ENCODE measurements at places on chromosomes 2 and 18.

- no peak for DNase-seq
Observed at GRCh38 chr2:25372405-25373268, 30.9 kb upstream of the DNMT3A start.

- DNase-seq: no peak
Observed at GRCh38 chr2:222297600-222297935, 1.2 kb downstream of the PAX3 start.

- DNase-seq: peak; percentile 62
Observed at GRCh38 chr2:20378891-20379519, 28.4 kb upstream of the PUM2 start.

- DNase-seq: no peak
Observed at GRCh38 chr2:143026411-143027054, 102.7 kb upstream of the ARHGAP15 start.

DNA sequence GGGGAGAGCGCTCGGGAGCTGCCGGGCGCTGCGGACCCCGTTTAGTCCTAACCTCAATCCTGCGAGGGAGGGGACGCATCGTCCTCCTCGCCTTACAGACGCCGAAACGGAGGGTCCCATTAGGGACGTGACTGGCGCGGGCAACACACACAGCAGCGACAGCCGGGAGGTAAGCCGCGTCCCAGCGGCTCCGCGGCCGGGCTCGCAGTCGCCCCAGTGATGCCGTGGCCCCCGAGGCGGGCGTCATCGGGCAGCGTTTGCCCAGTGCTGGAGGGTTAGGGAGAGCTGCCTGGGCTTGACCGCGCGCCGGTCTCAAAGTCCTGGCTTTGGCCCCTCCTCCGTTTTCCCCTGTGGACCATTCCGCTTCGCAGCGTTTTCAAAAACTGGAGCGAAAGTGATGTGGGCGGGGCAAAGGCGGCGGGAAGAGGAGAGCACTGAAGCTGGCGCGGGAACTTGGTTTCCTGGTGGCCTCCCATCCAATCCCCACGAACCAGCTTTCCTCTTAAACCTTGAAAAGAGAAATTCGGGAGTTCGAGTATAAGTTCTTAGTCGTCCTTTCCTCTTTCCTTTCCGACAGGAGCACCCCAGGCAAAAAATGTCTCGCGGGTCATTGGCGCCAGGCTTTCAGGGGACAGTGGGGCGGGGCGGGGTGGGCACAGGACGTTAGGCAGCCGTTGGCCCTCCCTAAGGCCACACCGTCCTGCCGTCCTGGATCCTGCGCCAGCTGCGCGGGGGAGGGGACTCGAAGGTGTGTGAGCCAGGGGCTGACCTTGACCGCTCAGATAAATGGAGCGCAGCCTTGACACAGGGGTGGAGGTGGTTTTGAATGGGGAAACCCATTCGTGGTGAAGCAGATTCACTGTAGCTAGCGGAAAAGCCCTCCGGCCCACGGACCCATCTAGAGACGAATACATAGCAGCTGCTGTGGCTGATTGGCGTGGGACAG lies 821 bp downstream of the TYMS start:
- peak; percentile 81 for DNase-seq

- DNase-seq: no peak
Observed at GRCh38 chr18:24039671-24040070, 25.1 kb downstream of the TTC39C start.

GRCh38 chr2:226738821-226739544 lies 60.6 kb downstream of the IRS1 start:
- DNase-seq: no peak

DNA sequence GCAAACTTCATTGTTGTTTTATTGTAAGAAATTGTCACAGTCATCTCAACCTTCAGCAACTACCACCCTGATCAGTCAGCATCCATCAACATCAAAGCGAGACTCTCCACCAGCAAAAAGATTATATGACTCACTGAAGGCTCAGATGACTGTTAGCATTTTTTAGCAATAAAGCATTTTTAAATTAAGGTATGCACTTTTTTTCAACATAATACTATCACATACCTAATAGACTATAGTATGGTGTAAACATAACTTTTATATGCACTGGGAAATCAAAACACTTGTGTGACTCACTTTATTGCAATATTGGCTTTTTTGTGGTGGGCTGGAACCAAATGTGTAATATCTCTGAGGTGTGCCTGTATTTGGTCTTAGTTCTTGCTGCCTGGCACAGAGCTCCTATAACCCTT lies 15.6 kb downstream of the SCN1A start:
- DNase-seq: no peak

DNA sequence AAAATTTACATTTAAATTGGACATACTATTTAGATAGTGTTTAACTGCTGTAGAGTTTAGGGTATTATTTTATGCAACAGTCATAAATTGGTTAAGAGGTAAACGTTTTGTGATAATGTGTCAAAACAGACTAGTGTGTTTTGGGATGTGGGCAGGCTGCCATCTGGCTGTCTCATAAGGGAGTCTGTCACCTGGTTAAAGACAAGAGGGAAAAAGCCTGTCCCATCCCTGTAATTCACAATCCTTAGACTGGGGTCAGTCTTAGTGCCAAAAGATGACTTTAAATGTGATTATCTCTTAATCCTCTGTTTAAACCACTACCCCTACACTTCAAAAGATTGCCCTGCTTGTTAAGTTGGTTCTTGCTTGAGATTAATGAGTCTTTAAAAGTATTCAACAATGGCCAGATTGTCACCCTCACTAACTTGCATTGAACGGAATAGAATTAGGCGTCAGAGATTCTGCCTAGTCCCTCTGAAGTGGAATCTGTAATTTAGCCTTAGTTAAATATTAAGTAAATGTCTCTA lies 59.2 kb downstream of the SGPP2 start:
- DNase-seq: no peak

DNA sequence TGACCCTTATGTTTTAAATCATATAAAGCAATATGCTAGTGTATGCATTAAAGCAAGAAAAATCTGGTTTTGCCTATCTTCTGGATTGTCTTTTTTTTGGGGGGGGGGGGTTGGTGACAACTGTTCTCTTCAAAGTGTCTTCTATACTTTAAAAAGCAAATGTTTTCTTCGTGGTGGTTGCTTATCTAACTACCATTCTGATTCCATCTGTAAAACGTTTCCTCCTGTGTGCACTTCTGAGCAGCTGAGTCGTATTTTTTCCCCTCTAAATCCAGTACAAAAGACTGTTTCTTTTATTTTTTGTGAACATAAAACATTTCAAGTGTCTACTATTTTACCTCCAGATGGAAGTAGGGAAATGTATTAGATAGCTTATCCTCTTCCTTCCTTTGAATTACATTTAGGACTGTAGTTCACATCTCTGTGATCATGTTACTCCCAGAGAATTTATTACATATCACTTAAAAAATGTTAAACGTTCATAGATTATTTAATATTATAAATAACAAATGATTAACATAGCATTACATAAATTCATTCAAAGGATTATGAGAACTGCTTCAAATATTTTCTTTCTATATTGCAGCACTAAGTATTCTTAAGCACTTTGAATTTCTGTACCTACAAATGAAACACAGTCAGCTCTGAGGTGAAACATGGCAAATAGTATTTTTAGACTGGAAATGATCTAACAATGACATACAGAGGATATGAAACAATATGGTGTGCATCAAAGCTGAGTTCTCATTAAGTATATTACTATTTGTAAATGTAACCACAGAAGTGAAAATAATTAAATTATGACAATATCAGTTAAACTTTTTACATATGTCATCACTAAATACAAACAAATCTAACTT lies 56.4 kb downstream of the SCN3A start:
- no peak for DNase-seq

DNA sequence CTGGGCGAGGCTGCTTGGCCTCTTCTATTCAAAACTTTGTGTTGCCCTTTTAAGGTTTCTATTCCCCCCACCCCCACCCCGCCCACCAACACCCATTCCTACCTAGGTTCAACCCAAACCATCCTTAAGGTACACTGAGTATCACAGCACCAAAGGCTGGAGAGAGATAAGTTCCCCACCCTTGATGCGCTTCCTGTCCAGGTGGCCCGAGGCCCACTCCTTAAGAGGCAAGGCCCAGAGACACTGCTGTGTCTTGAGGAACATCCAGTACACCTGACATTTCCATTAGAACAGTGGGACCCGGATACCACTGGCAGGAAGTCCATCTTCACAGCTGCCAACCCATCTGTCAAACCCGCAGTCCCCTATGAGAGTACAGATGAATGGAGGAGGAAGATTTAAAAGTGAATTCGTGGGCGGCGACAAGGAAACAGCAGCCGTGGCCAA lies 277 bp upstream of the INPP1 start:
- DNase-seq: no peak

GRCh38 chr18:24315170-24315569 lies 82.5 kb downstream of the OSBPL1A start:
- DNase-seq: no peak

DNA sequence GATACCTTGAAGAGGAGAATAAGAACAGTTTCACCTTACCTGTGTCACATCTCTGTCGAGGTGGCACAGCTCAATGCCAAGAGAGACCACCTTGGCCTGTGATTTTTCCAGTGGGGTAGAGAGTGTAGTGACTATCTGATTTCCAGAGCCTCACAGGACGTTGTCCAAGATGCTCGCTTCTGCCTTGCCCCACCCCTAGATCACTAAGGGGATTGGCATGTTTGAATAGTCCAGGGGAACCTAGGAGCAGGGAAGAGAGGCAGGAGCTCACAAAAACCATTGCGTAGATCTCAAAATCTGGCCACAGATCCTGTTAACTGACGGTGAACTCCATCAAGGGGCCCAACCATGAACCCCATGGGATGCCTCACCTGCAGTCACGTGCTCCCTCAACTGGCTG lies 24.2 kb downstream of the TMEM178A start:
- no peak for DNase-seq

- DNase-seq: no peak
Observed at GRCh38 chr2:99545604-99546003, 55.8 kb upstream of the REV1 start.

GRCh38 chr2:148893906-148894305 lies 18.9 kb downstream of the KIF5C start:
- DNase-seq: no peak

DNA sequence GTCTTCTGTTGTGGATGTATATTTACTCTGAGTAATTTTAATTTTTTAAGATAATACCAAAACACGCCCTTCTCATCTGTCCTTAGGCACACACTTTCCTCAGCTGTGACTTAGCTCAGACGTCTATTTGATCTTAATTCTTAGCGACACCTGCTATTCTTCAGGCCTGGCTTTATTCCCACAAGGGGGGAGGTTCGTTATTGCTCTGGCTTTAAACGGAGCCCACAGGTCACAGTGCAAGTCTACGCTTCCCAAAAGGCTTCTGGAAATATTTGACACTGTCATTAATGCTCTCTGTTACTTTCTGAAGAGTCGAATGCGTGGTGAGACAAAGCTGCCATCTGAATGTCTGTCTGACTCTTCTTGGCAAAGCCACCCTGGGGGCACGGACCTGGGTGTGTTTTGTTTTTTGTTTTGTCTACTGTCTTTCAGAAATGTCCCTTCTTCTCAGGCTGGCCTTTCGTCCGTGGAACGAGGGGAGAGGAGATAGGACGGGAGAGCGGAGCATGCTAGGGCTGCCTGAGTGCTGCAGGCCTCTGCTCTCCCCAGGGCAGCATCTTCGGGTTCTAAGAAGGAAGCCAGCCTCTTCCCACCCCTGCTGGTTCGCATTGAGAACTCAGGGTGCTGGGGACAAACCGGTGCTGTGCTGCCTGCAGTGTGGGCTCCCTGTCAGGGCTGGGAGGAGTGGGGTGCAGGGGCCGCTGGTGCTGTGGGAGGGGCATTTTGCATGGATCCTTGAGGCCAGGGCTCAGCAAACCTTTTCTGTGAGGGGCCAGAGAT lies 61.9 kb downstream of the ASAP2 start:
- DNase-seq: no peak

- DNase-seq: no peak
Observed at GRCh38 chr2:208240619-208241209, 14.2 kb downstream of the IDH1 start.

DNA sequence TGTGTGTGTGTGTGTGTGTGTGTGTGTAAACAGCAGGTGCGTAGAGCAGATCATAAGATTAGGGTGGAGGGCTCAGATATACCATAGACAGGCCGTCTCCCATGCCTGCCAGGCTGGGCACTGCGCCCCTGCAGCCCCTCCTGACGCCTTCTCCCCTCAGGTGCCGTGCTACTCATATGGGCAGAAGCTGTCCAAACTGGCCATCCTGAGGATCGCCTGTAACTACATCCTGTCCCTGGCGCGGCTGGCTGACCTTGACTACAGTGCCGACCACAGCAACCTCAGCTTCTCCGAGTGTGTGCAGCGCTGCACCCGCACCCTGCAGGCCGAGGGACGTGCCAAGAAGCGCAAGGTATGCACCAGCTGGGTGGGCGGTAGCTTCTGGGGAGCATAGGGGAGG lies 10.0 kb downstream of the ATOH8 start:
- no peak for DNase-seq

DNA sequence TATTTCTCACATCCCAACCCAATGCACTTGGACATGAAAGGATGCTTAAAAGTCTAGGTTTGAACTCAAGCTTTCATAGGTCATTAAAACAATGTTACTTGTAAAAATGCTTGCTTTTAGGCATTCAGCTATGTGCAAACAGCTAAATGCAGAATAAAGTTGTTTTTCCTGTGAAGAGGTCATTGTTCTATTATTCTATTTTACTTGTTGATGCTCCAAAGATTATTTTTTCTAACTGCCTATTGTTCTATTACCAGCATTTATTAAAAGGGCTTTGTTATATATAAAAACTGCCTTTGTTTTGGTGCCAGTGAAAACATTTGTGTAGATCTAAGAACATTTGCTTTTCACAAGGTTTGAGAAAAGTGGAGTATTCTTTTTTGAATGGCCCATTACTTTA lies 49.4 kb downstream of the TMEM178A start:
- no peak for DNase-seq

- DNase-seq: no peak
Observed at GRCh38 chr2:134195341-134195740, 58.5 kb upstream of the MGAT5 start.

DNA sequence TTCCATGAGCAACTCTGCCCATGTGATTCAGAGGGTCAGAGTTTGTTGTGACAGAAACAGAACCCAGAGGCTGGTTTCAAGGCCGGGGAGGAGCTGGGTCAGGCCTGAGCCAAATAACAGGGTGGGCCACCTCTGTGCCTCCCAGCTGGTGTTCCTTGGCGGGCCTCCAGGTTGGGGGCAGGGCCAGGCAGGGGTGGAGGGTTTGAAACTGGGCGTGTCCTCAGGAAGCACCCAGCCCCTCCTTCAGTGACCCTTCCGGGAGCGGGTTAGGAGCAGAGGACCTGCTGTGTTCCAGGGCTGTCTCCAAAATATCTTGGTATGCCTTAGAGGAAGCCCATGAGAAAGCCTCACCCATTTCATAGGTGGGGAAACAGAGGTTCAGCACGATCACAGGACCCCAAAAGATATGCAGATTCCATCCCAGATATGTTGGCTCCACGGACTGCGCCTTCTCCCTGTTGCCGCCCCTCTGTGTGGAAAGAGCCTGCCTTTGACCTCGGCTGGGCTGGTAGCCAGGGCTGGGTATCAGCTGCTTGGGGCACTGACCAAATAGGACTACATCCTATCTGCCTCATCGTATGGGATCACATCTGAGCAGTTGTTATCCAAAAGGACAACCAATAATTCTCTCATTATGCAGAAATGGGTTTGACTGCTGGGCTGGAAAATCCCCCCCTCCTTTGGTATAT lies 74.8 kb upstream of the GLI2 start:
- DNase-seq: no peak

- no peak for DNase-seq
Observed at GRCh38 chr2:231176066-231176465, 22.4 kb upstream of the ARMC9 start.

GRCh38 chr2:169071455-169071854 lies 2.1 kb downstream of the DHRS9 start:
- DNase-seq: no peak

All from left renal pelvis (tissue), 4 donors.